ENCODE measurements at places on chromosomes 5 and 9.
A peak's percentile ranks its signal among the peaks of the same experiment; 100 is the strongest.

DNA sequence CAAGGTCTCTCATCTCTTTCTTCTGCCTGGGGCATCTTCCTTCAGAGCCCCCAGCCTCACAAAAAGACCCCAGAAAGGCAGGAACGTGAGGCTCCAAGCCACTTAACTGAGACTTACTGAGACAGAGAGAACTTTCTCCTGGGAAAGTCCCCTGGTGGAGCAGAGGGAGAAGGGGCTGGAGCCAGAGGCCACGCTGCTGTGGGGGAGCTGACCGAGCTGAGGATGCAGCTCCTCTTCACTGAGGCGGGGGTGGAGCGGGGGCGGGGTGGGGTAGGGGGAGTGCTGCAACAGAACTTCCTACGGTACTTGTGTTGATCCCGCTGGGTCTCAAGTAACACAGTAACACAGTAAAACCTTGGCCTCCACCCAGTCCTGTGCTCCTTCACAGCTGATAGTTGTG lies 204.0 kb downstream of the FSTL4 start:
- no peak for DNase-seq

- no peak for DNase-seq
Measured at GRCh38 chr5:81288021-81288433, 13.4 kb upstream of the ZCCHC9 start.

DNA sequence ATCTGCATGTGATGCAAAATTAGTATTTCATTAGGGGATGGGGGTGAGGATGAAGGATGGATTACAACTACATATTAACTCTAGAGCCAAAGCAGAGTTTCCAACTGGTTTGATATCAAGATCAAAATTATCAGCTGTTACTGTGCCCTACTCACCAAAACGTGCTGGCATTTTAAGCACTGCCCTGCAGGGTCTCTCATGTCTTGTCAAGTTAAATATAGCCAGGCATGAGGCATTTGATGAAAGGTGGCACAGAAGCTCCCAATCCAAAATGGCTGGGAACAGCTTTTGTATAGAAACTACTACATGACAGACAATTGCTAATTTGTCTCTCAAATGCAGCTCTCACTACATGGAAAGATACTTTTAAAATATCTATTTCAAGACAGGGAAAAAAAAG lies 27.1 kb upstream of the CAAP1 start:
- DNase-seq = no peak

GRCh38 chr9:112819635-112820496 lies 69.3 kb downstream of the SNX30 start:
- no peak for DNase-seq

DNA sequence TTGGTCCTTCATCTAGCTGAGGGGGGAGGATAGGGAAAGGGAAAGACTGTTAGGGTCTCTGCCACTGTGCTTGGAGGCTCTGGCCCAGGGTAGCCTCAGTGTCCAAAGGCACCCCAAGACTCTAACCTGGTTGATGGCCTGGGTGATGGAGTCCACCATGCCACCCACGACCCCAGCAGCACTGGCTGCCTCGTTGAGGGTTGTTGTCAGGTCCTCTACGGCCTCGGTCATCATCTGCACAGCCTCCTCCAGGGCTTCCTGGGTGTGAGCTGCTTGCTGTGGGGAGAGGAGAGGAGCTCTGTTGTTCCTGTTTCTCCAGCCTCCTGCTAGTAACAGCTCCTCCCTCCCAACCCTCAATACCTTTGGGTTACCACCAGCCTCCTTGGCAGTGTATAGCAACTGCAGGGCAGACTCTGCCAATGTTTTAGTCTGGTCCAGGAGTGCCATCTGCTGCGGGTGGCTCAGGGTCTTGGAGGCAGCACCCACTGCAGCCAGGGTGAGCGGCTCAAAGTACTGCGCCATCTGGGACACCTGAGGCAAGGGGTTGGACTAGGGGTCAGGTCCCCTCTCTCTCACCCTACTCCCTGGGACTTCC lies 16.2 kb upstream of the TPM2 start:
- DNase-seq = no peak

DNA sequence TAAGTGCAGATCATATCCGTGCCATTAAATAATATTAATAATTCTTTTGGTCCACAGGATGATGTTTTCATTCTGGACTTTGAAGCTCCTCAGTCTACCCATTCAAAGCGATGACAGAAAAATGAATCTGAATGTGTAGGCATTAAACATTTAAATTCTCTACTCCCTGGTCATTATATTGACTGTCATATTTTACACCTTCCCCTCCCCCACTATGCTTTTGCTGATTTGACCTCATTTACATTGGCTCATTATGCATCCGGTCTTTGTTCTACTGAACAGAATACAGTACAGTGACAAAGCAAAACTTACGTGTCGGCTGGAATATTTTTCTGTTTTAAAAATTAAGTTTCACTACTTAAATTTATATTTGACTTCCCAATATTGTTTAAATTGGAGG lies 289.7 kb upstream of the TMEM161B start:
- no peak for DNase-seq

GRCh38 chr5:10662083-10662482 lies 98.2 kb downstream of the ANKRD33B start:
- DNase-seq = no peak

DNA sequence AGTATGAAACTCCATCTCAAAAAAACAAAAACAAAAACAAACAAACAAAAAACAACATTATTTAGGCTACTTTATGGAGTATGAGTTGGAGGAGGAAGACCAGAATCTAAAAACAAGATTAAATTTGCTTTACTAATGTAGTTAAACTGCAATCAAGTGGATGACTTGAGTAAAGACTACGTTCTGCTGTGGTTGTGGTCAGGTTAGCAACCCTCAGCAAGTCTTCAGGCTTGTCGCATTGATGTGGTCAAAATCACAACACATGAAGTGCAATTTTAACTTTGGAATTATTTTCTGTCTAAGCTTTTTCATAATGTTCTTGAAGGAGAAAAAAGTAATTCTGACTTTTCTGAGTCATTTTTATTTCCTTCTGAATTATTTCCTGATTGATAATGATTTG lies 43.1 kb downstream of the PDE6A start:
- DNase-seq = no peak

GRCh38 chr5:89168766-89169165 lies 285.8 kb upstream of the MEF2C start:
- DNase-seq = no peak

- no peak for DNase-seq
Measured at GRCh38 chr9:124079176-124079925, 67.8 kb downstream of the LHX2 start.

GRCh38 chr5:126002222-126002897 lies 420.8 kb upstream of the GRAMD2B start:
- DNase-seq = no peak

GRCh38 chr5:31479706-31480105 lies 52.2 kb downstream of the DROSHA start:
- no peak for DNase-seq

- DNase-seq = no peak
Measured at GRCh38 chr9:37281541-37281940, 141.0 kb upstream of the GRHPR start.

GRCh38 chr9:101468116-101468515 lies 32.5 kb upstream of the ALDOB start:
- no peak for DNase-seq

GRCh38 chr9:87748881-87749280 lies 23.0 kb downstream of the CTSL start:
- no peak for DNase-seq

GRCh38 chr9:120985819-120986222 lies 59.2 kb upstream of the TRAF1 start:
- DNase-seq = no peak

GRCh38 chr5:179234563-179235135 lies 110.6 kb downstream of the ADAMTS2 start:
- peak; percentile 34 for DNase-seq

DNA sequence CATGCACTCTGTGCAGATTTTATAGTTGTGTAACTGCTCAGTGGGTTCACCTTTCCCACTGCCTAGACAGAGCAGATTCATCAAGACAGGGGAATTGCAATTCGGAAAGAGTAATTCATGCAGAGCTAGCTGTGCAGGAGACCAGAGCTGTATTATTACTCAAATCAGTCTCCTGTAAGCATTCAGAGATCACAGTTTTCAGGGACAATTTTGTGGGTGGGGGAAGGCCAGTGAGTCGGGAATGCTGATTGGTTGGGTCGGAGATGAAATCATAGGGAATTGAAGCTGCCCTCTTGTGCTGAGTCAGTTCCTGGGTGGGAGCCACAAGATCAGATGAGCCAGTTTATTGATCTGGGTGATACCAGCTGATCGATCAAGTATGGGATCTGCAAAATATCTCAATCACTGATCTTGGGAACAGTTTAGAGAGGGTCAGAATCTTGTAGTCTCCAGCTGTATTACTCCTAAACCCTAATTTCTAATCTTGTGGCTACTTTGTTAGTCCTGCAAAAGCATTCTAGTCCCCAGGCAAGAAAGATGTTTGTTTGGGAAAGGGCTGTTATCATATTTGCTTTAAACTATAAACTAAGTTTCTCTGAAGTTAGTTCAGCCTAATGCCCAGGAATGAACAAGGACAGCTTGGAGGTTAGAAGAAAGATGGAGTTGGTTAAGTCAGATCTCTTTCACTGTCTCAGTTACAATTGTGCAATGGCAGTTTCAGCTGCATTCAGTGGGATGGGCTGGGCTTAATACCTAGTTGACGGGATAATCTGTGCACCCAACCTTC lies 12.7 kb upstream of the SVEP1 start:
- no peak for DNase-seq

- DNase-seq = no peak
Measured at GRCh38 chr9:88697764-88698432, 162.9 kb downstream of the NXNL2 start.

- DNase-seq = no peak
Measured at GRCh38 chr5:116137544-116138378, 52.9 kb downstream of the COMMD10 start.

DNA sequence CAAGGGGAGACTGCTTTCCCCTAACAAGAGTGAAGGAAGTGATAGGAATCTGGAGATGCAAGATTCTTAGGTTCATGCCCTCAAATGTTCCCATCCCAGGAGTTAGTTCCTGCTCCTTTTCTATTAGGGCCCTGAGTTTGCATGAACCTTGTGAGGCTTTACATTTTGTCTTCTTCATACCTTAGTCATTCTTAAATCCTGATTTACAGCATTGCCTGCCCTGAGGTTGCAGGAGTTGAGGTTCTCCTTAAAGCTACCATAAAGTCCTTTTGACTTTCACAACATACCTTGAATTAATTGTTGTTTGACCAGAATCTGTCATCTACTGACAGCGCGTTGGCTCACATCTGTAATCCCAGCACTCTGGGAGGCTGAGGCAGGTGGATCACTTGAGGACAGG lies 151.5 kb upstream of the ABCA1 start:
- DNase-seq = no peak

GRCh38 chr5:178431063-178431781 lies 159.0 kb downstream of the COL23A1 start:
- DNase-seq = no peak

DNA sequence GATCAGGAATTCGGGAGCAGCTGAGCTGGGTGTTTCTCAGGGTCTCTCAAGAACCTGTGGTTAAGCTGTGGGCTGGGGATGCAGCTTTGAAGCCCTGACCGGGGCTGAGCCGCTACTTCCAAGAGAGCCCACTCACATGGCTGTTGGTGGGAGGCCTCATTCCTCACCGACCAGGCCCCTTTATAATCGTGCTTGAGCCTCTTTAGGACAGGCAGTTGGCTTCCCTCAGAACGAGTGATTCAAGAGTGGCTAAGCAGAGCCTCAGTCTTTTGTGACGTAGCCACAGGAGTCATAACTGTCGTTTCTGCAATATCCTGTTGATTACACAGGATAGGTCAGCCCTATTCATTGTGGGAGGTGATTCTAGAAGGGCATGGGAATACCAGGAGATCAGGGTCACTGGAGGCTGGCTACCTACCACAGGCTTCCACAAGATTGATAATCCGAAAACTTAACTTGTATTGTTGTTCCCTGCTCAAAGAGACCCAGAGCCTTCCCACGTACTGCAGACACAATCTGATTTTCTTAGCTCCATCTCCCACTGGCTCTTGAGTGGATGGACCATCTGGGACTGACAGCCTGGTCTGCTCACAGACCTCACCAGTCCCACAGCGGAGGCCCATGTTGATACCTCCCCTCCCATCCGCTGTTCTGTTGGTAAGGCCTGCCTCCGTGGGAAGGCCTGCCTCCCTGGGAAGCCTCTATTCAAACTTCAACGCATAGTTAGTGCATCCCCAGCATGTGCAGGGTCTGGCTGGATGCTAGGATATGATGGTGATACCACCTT lies 3.0 kb upstream of the ERGIC1 start:
- DNase-seq = no peak

DNA sequence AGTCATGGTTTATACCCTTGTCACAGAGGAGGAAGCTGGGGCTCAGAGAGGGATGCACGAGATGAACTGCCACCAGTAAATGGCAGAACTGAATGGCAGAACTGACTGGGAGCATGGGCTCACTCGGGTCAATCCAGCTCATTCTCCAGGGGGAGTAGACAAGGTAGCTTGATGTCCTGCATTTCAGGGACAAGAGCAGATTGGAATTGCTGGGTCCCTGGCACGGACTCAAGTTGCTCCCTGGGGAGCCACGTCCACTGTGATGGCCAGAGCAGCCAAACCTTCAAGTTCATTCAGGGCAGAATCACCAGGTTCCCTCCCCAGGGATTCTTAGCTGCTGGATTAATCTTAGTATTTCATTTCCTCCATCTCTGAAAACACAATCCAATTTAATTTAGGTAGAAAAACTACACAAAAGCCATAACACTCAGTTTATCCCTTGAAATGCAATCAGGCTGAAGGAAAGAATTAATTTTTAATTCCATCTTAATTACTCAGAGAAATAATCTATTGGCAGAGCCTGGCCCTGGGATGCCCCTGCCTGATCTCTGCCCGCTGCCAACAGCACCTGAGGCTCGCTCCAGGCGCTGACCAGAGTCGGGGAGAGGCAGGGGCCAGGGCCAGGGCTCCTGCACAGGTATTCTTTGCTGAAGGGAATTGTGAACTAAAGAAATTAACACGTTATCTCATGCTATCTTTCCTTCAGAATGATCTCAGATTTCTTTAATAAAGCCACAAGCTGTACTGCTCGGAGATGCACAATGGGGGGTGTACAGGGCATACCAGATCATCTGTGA lies 42.0 kb upstream of the UNC5A start:
- peak; percentile 55 for DNase-seq

GRCh38 chr9:88326936-88327335 lies 61.3 kb upstream of the SPIN1 start:
- no peak for DNase-seq

DNA sequence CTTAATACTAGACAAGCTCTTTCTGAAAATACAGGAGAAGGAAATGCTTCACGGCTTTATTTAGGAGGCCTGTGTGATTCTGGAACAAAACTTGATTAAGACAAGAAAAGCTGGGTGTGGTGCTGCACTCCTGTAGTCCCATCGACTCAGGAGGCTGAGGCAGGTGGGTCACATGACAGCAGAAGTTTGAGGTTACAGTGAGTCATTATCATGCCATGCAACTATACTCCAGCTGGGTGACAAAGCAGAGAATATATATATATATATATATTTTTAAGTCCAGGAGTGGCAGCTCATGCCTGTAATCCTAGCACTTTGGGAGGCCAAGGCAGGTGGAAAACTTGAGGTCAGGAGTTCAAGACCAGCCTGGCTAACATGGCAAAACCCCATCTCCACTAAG lies 33.1 kb upstream of the SPIN1 start:
- DNase-seq = no peak

Data from RWPE2 (cell line).